SK-N-SH (cell line): ENCODE measurements at places on chromosomes 2 and 18. TPM values are rescaled to one million over a fixed set of nuclear protein-coding genes. Genes with fewer than 3 reads are reported as not detected.

The IGFBP2 gene
- polyA plus RNA-seq = 668 and 695 TPM in 2 replicates

The MC2R gene
- polyA plus RNA-seq = not detected in 2 replicates

The CACNB4 gene
- polyA plus RNA-seq = 0.10 and 0.18 TPM in 2 replicates

The FOXD4L1 gene
- polyA plus RNA-seq = 0.10 and 0.13 TPM in 2 replicates

The CGREF1 gene
- polyA plus RNA-seq = 17.1 and 18.3 TPM in 2 replicates

The DSC3 gene
- not detected in 2 replicates for polyA plus RNA-seq

The SIGLEC15 gene
- 0.10 and 0.19 TPM in 2 replicates for polyA plus RNA-seq

The LYG2 gene
- polyA plus RNA-seq = not detected in 2 replicates

The COL4A3 gene
- polyA plus RNA-seq = not detected in 2 replicates
